ENCODE measurements at places on chromosomes 4 and X.

DNA sequence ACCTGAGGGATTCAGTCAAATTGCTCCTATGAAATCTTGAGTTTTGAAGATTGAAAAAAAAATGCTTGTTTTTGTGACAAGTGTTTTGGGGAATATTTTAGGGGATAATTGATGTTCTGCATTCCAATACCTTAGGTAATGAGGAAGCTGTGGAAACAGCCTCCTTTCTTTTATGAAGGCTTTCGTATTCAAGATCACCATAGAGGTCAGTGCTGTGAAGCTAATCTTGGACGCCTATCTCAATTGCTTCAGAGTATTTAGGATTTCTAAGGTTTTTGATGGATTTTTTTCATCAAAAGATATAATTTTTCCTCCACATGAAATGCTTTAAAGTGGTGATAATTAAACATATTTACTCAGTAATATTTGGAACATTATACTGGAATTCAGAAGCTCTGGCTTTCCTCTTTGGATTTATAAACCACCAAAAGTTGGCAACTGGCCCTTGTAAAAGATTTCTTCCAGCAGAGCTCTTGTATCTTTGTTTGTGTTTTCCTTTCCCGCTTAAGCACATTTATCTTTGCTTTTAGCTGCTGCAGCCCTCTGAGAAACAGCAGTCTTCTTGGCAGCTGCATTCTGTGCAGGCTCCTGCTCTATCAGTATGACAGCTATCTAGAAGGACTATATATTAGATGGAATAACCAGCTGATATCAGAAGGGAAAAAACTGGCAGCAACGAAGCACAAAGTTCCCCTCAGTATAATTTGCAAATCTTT lies 63.7 kb downstream of the HMGB2 start:
- no peak for DNase-seq

- DNase-seq, result no peak
Observed at GRCh38 chrX:127466211-127466610, 586.0 kb downstream of the ACTRT1 start.

DNA sequence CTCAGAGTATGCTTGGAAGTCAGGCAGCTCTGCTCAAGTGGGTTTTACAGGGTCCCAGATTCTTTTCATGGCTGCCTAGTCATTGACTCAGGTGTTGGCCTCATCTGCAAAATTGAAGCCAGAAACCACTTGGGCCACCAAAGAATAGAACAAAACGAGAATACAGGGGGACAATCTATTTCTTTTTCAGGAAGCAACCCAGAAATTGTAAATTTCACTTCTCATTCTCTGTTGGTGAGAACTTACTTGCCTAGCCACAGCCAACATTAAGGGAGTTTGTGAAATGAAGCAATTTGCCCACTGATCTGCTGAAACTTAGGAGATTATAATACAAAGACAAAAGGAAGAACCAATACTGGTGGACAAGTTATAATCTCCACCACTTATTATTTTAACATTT lies 8.6 kb upstream of the TKTL2 start:
- DNase-seq, result no peak

GRCh38 chrX:114962209-114962608 lies 55.2 kb downstream of the IL13RA2 start:
- DNase-seq, result no peak

DNA sequence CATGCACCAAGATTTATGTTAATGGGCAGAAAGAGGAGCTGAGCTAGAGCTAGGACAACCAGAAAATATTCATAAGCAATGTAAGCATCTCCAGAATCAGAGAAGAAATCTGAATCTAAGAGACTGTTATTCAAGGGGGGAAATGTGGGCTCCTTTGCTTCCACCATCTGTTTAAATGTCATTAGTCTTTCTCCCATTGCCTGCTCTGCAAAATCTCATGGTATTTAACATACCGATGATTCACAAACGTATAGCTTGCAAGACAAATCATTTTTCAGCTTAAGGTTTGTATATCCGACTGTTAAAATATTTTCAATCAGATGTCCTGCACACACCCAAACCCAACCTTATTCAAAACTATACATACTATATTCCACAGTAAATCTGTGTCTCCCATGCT lies 133.4 kb upstream of the TACR3 start:
- no peak for DNase-seq

DNA sequence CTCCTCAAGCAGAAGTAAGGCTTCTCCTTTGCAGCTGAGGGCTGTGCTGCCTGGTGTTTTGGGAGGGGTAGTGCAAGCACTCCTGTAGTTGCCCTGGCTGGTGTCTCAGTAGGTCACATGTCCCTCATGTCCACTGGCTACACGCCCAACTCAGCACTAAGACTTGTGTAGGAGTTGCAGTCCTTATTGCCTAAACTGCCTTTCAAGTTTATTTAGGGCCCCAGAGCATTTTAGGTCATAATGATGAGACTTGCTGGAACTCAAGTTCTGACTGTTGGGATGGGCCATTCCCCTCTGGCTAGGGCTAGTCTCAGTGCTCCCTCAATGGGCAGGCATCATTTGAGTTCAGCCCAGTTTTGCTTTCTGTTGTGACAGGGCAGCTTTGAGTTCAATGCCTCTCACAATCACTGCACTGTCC lies 44.1 kb downstream of the PPM1K start:
- DNase-seq, result no peak

- DNase-seq, result no peak
Observed at GRCh38 chr4:98406819-98407218, 145.6 kb downstream of the RAP1GDS1 start.

- no peak for DNase-seq
Observed at GRCh38 chrX:1519022-1519497, 17.9 kb downstream of the P2RY8 start.

GRCh38 chr4:6492027-6492590 lies 19.7 kb upstream of the PPP2R2C start:
- DNase-seq, result no peak

DNA sequence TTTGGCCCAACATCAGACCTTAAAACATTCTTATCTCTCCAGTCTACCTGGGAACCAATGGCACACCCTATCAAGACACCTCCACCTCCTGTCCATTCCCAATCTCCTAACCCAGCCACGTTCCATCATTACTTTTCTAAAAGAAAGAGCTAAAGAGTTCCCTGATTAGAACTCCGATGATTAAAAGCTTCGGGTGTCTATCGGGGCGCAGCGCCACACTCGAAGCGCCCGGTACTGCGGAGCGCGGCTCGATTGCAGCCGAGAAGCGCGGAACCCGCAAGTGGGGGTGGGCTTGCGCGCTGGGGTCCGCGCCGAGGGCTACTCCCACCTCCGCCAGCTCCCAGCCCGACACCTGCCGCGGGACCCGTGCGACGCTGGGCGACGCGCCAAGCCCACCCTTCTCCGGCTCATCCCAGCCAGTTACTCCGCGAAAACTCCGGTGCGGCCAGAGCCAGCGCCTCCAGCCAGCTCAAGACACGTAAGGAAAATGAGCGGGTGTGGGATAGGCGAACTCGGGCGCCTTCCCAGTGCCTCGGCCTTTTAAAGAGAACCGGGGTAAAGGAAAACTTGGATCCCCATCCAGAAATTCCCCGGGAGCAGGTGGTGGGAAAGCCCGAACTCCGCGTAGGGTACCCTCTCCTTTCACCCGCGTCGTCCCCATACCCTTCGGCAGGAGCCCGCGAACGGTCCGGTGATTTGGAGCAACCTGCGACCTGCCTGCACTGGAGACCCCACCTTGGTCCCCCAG lies 593 bp downstream of the NPY1R start:
- DNase-seq, result no peak

GRCh38 chrX:136170139-136170800 lies 22.9 kb downstream of the FHL1 start:
- no peak for DNase-seq

DNA sequence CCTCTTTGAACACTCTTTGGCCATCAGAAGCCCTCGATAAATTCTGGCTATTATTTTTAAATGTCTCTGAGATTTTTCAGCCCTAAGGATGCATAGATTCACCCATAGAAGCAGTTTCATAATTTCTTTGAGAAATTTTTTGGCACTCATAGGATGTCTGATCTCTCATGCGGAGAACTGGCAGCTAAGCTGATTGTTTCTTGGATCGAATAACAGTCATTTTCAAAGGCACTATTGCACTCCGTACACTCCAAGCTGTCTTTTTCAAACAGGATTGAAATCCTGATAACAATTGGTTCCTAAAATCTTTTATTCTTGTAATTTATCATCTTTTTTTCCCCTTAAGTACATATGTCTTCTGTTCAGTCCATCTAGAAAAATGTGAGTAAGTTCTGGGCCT lies 411.9 kb downstream of the SPOCK3 start:
- no peak for DNase-seq

DNA sequence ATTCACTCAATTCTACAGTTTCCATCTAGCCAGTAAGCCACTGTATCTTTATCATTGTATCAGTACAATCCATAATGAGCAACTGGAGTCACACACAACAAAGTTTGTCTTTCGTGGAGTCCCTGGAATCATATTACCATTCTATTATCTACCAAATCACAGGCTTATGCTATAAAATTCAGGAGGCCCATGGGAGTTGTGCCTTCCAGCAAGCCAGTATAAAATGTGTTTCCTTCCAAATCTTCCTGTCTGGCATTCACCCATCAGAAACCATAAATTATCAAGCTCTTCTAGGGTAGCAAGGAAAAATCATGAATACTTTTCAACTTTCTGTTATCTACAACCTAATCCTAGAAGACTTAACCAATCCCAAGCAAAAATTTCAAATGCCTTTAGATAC lies 1383.3 kb upstream of the PCDH7 start:
- DNase-seq, result no peak

GRCh38 chrX:68808686-68809357 lies 20.0 kb upstream of the EFNB1 start:
- no peak for DNase-seq

GRCh38 chrX:8847360-8847759 lies 46.2 kb upstream of the FAM9A start:
- DNase-seq, result no peak

Measured in stimulated activated CD4-positive, alpha-beta T cell treated with anti-CD3 and anti-CD28 coated beads, Interleukin-12 subunit alpha, Interleukin-12 subunit beta, amount 100 ng/mL, for 48 hours (primary cell).